ENCODE measurements at places on chromosomes 7 and 10. TPM values are rescaled to one million over a fixed set of nuclear protein-coding genes. Genes with fewer than 3 reads are reported as not detected.

The PRLHR gene
- total RNA-seq, result not detected

The SPDYE5 gene
- total RNA-seq, result not detected

The TNS3 gene
- 16.0 TPM for total RNA-seq

The MYL10 gene
- not detected for total RNA-seq

The MBLAC1 gene
- total RNA-seq, result 2.9 TPM

The SHTN1 gene
- 8.5 TPM for total RNA-seq

The MUC12 gene
- total RNA-seq, result not detected

The C1QL3 gene
- total RNA-seq, result 0.48 TPM

The EBF3 gene
- 22.2 TPM for total RNA-seq

The CALHM3 gene
- total RNA-seq, result not detected

The ACBD7 gene
- 0.65 TPM for total RNA-seq

The ITGA8 gene
- total RNA-seq, result 0.57 TPM

The CTAGE6 gene
- total RNA-seq, result 0.65 TPM

The H2BK1 gene
- total RNA-seq, result not detected

The SNCG gene
- 53.1 TPM for total RNA-seq

The MAT1A gene
- total RNA-seq, result not detected

The NXPH1 gene
- not detected for total RNA-seq

The CREM gene
- 34.0 TPM for total RNA-seq

The UCN3 gene
- total RNA-seq, result not detected

The CPN1 gene
- total RNA-seq, result not detected

The GCK gene
- 0.19 TPM for total RNA-seq

The SKIDA1 gene
- total RNA-seq, result 0.67 TPM

The POLR2J3 gene
- total RNA-seq, result 93.7 TPM

The NUTM2E gene
- 0.38 TPM for total RNA-seq

The GPR37 gene
- 0.76 TPM for total RNA-seq

The KEL gene
- total RNA-seq, result not detected

The SYT15B gene
- 0.65 TPM for total RNA-seq

The ADK gene
- total RNA-seq, result 58.7 TPM

The C10orf105 gene
- total RNA-seq, result under 0.01 TPM

The HOXA4 gene
- 1.6 TPM for total RNA-seq
